ENCODE measurements at places on chromosomes 1 and 21.

GRCh38 chr1:75165264-75165663 lies 31.1 kb downstream of the LHX8 start:
- no peak for DNase-seq

- DNase-seq = no peak
Observed at GRCh38 chr1:29157269-29157601, 24.5 kb downstream of the SRSF4 start.

DNA sequence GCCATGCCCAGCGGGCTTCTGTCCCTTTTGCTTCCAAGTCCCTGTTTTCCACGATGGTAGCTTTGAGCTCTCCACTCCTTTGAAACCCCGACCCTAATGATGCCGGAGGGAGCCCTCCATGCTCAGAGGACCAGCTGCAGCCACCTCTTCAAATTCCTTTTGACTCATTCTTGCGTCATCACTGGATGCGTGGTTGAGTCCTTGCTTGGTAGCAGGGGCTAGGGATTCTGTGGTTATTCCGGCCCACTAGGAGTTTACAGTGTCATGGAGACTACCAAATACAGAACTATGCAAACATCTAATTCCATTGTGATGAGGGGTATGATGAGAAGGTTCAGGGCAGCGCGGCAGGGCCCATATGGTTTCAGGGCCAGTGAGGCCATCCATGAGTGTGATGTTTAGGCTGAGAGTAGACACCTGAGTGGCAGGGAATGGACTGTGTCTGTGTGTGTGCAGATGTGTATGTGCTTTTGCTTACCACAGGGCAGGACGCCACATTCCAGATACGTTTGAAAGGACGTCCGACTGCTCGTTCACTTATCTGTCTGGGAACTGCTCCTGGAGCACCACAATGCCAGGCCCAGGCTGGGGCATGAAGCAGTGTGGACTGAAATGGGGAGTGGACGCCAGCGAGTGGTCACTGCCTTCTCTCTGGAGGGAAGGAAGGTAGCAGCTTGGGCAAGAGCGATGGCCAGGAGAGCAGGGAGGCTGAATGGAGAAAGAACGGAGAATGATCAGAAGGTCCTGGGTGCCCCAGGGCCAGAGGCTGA lies 30.4 kb upstream of the ZBTB21 start:
- DNase-seq = peak; percentile 98

DNA sequence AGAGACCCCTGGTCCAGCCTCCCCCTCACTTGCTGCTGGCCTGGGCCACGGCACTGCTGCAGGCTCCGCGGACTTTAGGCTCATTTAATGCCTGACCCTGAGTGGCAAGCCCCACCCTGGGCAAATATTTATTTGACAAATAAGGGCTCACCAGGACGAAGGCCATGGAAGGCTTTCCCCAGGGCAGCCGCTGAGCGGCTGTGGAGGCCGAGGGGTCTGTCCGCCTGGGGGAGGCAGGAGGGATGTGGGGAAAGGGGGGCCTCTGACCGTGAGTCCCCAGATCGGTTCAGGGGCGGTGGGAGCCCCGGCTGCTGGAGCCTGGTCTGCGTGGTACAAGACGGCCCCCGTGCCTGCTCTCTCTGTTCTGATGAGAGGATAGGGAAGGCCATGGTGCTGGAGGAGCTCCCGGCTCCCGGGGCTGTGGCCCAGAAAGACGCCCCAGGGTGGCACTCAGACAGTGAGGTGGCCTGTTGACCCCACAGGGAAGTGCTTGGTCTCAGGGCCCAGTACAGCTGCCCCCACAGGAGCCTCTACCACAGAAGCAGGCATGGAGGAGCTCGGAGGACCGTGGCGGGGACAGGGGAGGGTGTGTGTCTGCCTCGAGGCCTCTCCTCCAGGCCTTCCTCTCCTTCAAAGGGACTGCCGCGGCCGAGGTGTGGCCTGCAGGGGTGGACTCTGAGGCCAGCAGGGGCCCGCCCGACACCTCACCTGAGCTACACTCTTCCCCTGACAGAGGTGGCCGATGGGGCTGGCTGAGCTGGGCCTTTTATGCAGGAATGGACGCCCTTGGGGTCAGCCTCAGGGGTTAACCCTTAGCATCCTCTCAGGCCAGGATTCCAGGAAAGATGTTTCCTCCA lies 9.1 kb upstream of the C1orf159 start:
- no peak for DNase-seq

DNA sequence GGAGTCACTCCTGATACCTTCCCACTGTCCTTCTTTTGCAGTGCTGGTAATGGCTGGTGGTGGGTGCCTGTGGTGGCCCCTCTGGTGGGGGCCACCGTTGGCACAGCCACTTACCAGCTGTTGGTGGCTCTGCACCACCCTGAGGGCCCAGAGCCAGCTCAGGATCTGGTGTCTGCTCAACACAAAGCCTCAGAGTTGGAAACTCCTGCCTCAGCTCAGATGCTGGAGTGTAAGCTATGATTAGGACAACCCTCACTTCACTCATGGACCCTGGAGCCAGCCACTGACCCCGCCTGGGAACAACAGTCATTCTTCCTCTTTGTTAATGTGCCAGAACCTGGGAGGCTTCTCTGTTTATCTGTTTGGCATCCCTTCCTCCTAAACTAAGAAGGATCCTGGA lies 1.1 kb upstream of the ATP8B2 start:
- no peak for DNase-seq

DNA sequence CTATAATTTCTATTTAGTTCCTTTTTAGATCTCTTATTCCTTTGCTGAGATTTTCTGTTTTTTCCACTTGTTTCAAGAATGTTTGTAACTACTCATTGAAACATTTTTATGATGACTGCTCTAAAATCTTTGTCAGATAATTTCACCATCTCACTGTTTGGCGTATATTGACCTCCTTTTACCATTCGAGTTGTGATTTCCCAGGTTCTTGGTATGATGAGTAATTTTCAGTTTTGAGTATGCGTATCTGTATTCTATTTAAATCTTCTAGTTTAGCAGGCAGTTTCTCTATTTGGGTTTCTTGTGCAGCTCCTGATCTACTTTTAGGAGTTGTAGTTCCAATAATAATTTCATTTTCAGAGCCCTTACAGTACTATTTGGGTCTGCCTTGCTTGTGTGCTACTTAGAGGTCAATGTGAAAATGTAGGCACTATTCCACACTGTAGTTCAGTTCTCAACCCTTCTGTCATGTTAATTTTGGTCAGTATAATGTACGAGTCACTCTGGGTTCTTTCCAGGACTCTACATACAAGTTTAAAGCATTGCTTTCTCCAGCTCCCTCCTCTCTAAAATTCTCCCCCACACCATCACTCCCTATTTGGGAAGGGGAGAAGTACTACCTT lies 115.5 kb downstream of the ACBD6 start:
- no peak for DNase-seq

GRCh38 chr1:160807738-160808137 lies 11.8 kb downstream of the LY9 start:
- no peak for DNase-seq

GRCh38 chr1:44239331-44239960 lies 26.2 kb downstream of the DMAP1 start:
- DNase-seq = no peak

DNA sequence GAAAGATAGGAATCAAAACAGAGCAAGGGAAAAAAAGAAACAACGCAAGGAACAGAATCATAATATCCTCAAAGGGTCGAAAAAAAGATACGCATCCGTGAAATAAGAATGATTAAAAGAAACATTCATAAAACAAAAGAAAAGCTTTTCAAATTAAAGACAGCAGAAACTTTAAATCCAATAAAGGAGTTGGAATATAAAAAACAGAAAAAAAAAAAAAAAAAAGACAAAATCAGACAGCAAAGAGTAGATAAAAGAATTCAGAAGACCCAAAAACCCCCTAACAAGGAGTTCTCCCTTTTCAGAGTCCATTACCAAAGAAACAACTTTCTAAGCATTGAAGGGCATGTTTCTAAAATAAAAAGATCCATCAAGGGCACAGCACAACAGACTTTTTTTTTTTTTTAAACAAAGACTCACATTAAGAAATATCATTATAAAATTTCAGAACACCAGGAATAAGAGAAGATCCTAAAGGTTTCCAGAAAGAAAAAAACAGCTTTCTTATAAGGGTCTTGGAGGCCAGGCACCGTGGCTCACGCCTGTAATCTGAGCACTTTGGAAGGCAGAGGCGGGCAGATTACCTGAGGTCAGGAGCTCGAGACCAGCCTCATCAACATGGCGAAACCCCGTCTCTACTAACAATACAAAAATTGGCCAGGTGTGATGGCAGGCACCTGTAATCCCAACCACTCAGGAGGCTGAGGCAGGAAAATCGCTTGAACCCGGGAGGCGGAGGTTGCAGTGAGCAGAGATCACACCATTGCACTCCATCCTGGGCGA lies 44.7 kb downstream of the ENAH start:
- no peak for DNase-seq

GRCh38 chr1:150703427-150703826 lies 6.5 kb upstream of the GOLPH3L start:
- no peak for DNase-seq

- DNase-seq = no peak
Observed at GRCh38 chr1:247529771-247530355, 6.4 kb downstream of the OR2C3 start.

DNA sequence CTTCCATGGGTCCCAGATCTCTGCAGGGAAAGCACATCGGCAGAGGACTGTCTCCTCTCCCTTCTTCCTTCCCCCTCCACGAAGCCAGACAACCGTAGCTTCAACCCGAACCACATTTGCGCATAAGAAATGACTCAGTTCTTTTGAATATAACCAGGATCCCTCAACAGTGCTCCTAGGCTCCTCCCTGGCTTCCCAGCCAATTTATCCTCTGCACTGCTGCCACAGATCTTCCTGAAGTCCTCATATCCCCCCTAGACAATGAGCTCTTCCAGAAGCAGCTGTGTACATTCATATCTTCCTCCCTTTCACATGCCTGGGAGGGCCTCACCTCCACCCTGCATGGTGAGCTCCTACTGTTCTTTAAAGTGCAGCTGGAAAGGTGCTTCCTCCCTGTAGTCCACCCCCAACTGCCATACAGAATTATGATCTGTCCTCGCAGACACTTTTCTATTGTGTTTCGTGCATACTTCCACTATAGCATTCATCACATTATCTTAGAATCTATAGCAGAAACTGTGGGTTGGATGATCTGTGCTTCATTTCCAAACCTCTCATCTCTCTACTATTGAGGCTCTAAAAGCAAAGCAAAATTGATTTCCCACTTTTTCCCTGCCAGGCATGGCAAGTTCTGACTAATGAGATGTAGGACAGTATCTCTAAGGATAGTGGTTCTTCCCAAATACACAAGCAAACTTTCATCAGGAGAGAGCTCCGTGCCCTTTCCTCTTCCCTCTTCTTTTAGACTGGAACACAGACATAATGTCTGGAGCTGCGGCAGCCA lies 179.3 kb upstream of the HMGB4 start:
- no peak for DNase-seq

- DNase-seq = no peak
Observed at GRCh38 chr1:218259800-218260199, 25.3 kb upstream of the RRP15 start.

DNA sequence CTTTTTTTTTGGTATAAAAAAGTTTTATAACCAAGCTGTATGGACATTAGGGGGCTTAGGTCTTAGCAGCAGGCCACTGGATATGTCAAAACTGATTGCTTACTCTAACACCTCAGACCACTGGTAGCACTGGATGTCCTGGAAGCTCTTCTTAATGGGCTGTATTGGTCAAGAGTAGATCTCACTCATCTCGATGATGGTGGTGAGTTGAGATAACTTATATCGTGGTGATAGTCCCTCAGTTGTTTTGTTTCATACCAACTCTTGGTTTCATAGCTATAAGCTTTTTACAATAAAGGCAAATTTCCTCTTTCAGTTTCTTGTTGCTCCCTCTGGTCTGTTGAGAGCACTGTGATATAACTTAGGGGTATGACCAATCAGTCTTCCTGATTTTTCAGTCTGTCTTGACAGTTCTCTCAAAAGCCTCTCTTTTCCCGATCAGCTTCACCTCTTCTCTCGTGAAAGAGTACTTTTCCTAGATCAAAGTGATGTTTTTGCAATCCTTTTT lies 9.7 kb upstream of the AGO1 start:
- no peak for DNase-seq

GRCh38 chr1:68157416-68157815 lies 74.9 kb downstream of the WLS start:
- no peak for DNase-seq

GRCh38 chr1:168714012-168714411 lies 15.0 kb downstream of the DPT start:
- DNase-seq = no peak

GRCh38 chr1:17423781-17424245 lies 15.7 kb downstream of the RCC2 start:
- no peak for DNase-seq

DNA sequence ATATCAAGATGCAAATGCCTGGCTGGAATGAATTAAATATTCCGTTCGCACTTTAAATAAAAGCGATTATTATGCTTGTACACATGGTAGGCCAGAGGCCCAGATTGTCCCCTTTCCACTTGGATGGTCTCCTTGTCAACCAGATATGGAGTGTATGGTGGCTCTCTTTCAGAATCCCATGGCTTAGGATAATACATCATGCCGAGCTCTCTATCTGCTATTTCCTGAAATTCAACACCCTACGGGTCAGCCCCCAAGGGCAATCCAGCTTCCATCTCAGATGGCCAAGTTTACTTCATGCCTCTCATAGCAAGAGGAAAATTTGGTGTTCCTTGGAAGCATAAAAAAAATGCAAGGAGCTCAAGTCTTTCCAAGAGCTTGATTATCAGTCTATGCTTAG lies 25.4 kb upstream of the FMO1 start:
- no peak for DNase-seq

- no peak for DNase-seq
Observed at GRCh38 chr1:156095906-156096508, 13.7 kb upstream of the MEX3A start.

GRCh38 chr21:16912075-16912474 lies 600.8 kb upstream of the CXADR start:
- no peak for DNase-seq

DNA sequence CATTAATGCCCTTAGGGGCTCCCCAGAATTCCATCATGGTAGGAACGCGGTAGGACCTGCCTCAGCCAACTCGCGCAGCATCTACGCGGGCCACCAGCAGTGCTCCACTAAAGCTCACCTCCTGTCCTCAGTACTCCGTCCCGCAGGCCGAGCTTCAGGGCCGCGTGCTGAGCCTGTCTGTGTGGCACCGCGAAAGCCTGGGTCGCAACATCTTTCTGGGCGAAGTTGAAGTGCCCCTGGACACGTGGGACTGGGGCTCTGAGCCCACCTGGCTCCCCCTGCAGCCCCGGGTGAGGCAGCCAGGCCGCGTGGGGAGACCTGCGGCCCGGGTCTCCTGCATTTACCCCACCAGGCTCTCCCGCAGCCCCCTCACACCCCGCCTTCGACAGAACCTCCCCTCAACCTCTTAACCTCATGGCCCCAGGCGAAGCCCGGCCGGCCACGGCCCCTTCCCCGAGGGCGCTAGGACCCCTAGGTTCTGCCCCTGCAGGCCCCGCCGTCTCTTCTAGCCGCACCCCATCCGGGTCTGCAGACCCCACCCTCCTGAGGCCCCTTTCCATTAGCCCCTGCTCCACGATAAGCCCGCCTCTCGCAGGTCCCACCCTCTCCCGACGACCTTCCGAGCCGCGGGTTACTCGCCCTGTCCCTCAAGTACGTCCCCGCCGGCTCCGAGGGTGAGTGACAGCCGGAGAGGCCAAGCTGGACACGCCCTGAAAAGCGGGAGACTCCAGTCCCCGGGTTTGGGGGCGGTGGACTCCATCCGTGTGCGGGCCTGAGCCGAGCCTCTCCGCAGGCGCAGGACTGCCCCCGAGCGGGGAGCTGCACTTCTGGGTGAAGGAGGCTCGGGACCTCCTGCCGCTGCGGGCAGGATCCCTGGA lies 9.1 kb downstream of the SYTL1 start:
- no peak for DNase-seq
